ENCODE measurements at places on chromosomes 3 and 15. TPM values are rescaled to one million over a fixed set of nuclear protein-coding genes. Genes with fewer than 3 reads are reported as not detected.
A peak's percentile ranks its signal among the peaks of the same experiment; 100 is the strongest.

DNA sequence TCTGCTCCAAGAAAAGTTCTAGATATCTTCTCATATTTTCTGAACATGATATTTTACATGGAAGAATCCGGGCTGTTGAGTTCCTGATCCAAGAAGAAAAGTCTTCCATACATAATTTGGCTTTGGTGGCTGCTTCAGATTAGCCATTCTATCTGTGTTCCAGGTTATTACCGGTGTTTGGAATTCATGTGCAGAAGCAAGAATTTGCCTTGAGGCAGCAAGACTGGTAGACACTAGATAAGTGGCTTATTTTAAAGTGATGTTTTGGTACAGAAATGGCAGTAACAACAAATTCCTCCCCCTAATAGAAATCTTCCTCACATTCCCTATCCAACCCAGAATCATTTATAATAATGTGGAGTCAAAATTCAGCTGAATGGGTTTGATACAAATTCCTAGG lies 29.2 kb downstream of the MITF start:
- H3K27ac ChIP-seq: no peak overlapping the region
- no peaks in the 10 kb centered on the region for H3K27me3 ChIP-seq
- H3K36me3 ChIP-seq: no peaks in the 10 kb centered on the region
- no peak overlapping the region for H3K4me3 ChIP-seq

GRCh38 chr3:111619833-111620232 lies 24.7 kb upstream of the ZBED2 start:
- no peaks in the 10 kb centered on the region for H3K27me3 ChIP-seq
- H3K4me1 ChIP-seq: no peaks in the 10 kb centered on the region
- H3K27ac ChIP-seq: no peak overlapping the region
- H3K36me3 ChIP-seq: no peaks in the 10 kb centered on the region

DNA sequence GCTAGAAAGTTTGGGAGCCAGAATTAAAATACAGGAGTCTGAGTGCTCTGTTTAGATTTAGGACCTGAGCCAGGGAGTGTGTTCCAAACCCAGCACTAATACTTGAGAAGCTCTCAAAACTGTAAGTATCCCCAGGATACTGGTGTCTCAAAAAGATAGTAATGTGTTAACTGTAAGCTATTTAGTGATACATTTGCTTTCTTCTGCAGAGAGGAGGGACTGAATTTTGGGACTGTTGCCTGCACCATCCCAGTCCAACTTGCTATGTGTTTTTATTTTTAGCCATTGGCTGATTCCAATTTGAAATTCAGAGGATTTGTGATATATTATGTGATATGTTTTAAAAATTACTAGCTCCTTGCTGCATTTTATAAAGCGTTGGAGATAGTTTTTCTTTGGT lies 31.5 kb downstream of the UBE2E1 start:
- no peaks in the 10 kb centered on the region for H3K4me1 ChIP-seq
- H3K27ac ChIP-seq: no peak overlapping the region
- H3K27me3 ChIP-seq: no peaks in the 10 kb centered on the region
- no peak overlapping the region for H3K4me3 ChIP-seq

GRCh38 chr3:124584245-124584551 lies 146.1 kb upstream of the UMPS start:
- peaks cover 44% of the 10 kb centered on the region for H3K27me3 ChIP-seq
- no peak for DNase-seq
- H3K36me3 ChIP-seq: no peaks in the 10 kb centered on the region
- H3K4me3 ChIP-seq: peak overlapping the region; percentile 53
- peaks cover 15% of the 10 kb centered on the region for H3K4me1 ChIP-seq

- H3K4me1 ChIP-seq: no peaks in the 10 kb centered on the region
- no peak overlapping the region for H3K27ac ChIP-seq
- DNase-seq: no peak
- H3K36me3 ChIP-seq: no peaks in the 10 kb centered on the region
- no peaks in the 10 kb centered on the region for H3K27me3 ChIP-seq
These were observed 212.8 kb downstream of the SQOR start for GRCh38 chr15:45847645-45848044.

DNA sequence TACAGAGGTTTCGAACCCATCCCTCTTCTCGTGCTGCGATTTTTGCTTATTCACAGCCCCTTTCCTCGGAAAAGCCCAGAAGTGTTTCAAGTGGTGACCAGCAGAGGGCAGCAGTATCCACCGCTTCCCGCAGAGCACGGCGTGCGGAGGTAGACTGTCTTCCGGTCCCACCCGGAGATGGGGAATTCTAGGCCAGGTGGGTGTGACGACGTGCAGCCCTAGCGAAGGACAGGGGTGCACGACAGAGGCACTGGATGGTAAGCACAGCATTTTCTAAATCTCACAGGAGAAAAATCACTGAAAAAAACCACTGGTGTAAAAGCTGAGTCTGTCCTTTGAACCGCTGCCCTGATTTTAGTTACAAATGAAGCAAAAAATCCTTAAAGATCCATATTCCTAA lies 7.4 kb upstream of the PSMD6 start:
- H3K36me3 ChIP-seq: no peaks in the 10 kb centered on the region
- H3K27ac ChIP-seq: no peak overlapping the region
- peaks cover 2% of the 10 kb centered on the region for H3K27me3 ChIP-seq
- peaks cover 3% of the 10 kb centered on the region for H3K4me1 ChIP-seq
- DNase-seq: peak; percentile 79
- peak overlapping the region; percentile 30 for H3K4me3 ChIP-seq

DNA sequence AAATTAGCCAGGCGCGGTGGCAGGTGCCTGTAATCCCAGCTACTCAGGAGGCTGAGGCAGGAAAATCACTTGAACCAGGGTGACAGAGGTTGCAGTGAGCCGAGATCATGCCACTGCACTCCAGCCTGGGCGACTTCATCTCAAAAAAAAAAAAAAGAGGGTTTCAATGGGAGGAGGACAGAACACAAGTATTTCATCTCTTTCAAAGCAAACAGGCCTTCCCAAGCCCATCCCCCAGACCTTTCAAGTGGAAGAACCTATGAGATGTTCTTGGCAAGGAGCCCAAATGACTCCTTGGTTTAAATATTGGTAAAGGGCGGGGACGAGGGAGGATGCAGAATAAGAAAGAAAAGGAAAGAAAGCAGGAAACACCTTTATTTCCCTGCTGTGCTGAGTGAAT lies 62.2 kb upstream of the MCF2L2 start:
- no peak overlapping the region for H3K27ac ChIP-seq
- H3K4me1 ChIP-seq: peaks cover 7% of the 10 kb centered on the region
- DNase-seq: peak; percentile 61
- H3K36me3 ChIP-seq: no peaks in the 10 kb centered on the region
- no peak overlapping the region for H3K4me3 ChIP-seq
- no peaks in the 10 kb centered on the region for H3K27me3 ChIP-seq

DNA sequence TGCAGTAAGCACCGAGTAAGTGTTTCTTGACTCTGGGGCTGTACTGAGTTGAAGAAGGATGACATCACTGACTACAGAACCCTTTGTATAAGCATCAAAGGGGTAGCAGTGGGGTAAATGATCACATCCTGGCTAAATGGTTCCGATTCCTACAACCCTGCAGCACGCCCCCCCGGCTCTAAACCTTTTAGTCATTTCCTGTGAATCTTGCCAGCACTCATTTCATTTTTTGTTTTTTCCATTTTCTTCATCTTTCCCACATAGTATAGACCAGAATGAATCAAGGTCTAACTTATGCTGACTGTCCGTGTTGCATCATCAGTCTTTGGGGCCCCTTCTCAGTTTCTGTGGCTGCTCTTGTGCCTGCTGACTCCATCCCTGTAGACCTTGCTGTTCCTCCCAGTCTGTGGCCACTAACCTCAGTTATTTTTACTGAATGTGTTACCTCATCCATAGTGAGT lies 383.1 kb upstream of the TPRG1 start:
- H3K4me3 ChIP-seq: no peak overlapping the region
- no peaks in the 10 kb centered on the region for H3K27me3 ChIP-seq

DNA sequence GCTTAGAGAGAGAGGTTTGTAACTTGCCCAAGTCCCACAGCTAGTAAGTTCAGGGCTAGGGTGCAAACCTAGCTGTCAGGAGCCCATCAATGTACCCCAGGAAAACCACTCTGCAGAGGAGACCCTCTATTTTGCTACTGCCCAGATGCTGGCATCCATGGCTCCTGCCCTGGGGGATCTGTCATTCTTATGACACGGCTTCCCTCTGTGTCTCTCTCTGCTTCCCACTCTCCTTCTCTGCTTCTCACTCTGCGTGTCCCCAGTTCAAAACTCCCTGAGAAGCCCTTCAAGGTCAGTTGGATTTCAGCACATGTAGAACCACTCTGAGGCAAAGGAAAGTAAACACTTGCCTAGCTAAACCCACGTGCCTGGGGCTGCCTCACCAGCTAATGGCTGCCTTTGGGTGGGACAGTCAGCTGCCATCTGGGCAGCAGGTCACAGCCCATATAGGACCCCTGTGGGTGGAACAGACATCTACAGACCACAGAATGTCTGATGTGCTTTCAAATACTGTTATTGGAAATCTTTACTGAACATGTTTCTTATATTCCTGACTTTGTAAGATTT lies 29.4 kb upstream of the SLCO2A1 start:
- no peak for DNase-seq
- no peak overlapping the region for H3K4me3 ChIP-seq
- no peak overlapping the region for H3K27ac ChIP-seq

Gene TM6SF1
- 33.9 TPM for total RNA-seq

DNA sequence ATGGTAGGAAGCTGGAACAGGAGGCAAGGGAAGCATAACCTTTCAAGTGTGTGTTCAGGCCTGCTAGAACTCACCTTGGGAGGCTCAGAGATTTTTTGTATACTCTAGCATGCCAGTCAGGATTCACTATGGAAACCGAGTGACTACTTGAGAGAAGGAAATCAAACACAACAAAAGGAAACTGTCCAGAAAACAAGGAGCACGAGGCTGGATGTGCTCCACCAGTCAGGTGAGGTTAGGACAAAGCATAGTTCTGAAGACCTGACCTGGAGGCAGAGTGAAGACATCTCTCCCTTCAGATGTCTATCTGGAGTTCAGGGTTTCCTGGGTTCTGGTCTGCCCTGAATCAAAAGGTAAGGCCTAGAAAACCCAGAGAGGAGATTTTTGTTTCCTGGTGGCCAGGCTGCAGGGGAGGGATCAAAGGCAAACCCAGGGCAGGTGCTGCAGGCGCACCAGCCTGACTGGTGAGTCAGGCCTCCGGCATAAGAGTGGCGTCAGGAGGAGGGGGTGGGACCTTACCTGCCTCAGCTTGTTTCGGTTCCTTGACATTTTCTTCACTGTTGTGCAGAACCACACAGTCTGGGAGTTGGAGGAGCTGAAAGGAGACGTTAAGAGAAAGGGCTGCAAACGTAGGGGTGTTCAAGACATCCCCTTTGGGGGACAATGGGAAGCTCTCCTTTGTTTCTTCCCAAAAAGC lies 52.2 kb upstream of the OSBPL11 start:
- H3K27me3 ChIP-seq: no peaks in the 10 kb centered on the region
- H3K36me3 ChIP-seq: no peaks in the 10 kb centered on the region
- no peak overlapping the region for H3K27ac ChIP-seq
- H3K4me3 ChIP-seq: no peak overlapping the region

DNA sequence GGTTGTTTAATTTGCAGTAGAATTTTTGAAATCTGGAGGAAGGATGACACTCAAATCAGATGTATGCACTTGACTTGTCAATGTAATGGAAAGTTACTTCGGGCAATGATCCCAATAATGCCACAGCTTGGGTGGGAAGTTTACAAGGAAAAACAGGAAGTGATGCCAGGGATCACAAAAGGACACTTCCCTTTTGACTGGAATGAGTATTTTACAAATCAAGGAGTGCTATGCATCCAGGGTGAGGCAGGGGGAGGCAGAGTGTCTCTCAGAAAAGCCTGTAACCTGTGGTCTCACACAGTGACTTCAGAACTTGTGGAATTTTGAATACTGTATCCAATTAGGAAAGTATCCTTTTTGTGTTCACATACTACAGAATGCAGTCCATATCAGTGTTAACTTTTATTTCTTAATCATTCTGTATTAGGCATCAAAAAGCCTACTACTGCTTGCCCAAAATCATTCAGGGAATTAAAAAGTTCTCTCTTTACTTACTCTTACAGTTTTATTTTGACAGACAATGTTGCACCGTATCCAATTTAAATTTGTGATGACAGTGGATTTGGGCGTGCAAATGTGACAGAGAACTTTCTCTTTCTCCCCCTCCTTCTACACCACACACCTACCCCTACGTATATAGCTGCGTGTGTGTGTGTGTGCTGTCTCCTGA lies 445.1 kb downstream of the MECOM start:
- H3K27me3 ChIP-seq: no peaks in the 10 kb centered on the region
- H3K27ac ChIP-seq: no peak overlapping the region
- DNase-seq: peak; percentile 67
- no peak overlapping the region for H3K4me3 ChIP-seq
- H3K4me1 ChIP-seq: no peaks in the 10 kb centered on the region

DNA sequence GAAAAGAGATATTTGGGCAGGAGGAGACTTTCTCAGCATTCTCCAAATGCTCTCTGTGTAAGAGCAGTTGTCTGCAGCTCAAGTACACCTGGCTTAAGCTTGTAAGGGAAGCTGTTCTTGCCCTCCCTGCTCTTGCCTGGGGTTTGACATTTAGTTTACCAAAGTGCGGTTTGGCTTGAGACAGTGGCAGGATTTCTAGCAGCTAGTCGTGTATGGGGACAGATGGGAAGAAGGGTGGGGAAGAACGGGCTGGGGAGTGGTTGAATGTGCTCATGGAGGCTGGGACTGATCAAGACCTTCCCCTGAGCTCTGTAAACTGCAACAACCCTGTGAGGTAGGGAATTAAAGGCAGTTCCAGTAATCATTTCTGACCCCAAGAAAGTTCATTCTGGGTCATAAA lies 39.8 kb downstream of the SQOR start:
- no peaks in the 10 kb centered on the region for H3K27me3 ChIP-seq
- H3K4me3 ChIP-seq: no peak overlapping the region
- H3K36me3 ChIP-seq: peaks cover 5% of the 10 kb centered on the region
- DNase-seq: no peak
- H3K4me1 ChIP-seq: no peaks in the 10 kb centered on the region
- H3K27ac ChIP-seq: no peak overlapping the region

Gene RNU5B-1
- 283 TPM for total RNA-seq

Gene ITIH1
- 0.22 TPM for total RNA-seq

Gene ARHGAP31
- total RNA-seq: 10.5 TPM

GRCh38 chr15:75650908-75651809 lies 3.4 kb downstream of the SNX33 start:
- H3K36me3 ChIP-seq: peaks cover 59% of the 10 kb centered on the region
- H3K27ac ChIP-seq: no peak overlapping the region
- H3K4me1 ChIP-seq: peaks cover 67% of the 10 kb centered on the region
- peak overlapping the region; percentile 11 for H3K4me3 ChIP-seq

- DNase-seq: peak; percentile 73
- H3K27ac ChIP-seq: no peak overlapping the region
- no peak overlapping the region for H3K4me3 ChIP-seq
- H3K27me3 ChIP-seq: no peaks in the 10 kb centered on the region
- H3K4me1 ChIP-seq: peaks cover 35% of the 10 kb centered on the region
- no peaks in the 10 kb centered on the region for H3K36me3 ChIP-seq
These were observed 66.4 kb downstream of the LRTM1 start for GRCh38 chr3:54861248-54862067.

DNA sequence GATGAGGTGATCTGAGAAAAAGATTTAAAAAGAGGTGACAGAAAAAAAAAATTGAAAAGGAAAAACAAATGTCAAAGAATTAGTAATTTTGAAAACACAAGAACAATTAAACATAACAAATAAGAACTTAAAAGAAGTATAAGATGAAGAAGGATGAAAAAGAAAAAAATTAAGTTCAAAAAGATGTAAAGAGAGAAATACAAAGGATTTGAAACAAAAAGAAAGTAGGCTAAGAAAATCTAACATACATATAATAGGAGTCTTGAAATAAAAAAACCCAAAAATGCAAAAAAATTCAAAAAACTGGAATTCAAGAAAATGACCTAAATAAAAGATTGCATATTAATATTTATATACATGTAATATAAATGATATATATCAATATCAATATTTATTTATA lies 949.2 kb downstream of the MCTP2 start:
- no peaks in the 10 kb centered on the region for H3K36me3 ChIP-seq
- H3K4me1 ChIP-seq: no peaks in the 10 kb centered on the region
- DNase-seq: no peak
- no peak overlapping the region for H3K27ac ChIP-seq

Gene TRH
- total RNA-seq: 0.13 TPM

Gene KLHL6
- 1.5 TPM for total RNA-seq

Data from muscle of leg (tissue), 16 donors.